ENCODE measurements at places on chromosomes 5 and 9.

- no peak for DNase-seq
Observed at GRCh38 chr9:21689854-21690253, 112.6 kb upstream of the MTAP start.

- no peak for DNase-seq
Observed at GRCh38 chr9:1536522-1537170, 478.5 kb upstream of the SMARCA2 start.

DNA sequence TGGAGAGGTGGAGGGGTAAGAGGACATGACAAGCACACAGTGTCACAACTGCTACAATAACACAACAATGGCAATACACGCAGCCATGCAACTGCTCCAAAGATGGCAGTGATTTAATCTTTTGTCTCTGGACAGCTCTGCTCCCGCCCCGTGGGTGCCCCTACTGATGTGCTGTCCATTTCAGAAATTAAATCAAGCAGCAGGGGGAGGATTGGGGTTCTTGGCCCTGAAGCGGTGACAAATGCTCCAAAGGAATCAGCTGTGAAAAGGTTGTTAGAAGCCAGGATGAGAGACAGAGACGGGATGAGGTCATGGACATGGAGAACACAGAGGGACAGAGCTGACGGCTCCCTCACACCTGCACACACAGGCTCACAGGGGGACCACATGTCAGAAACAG lies 22.6 kb downstream of the CNTFR start:
- no peak for DNase-seq

DNA sequence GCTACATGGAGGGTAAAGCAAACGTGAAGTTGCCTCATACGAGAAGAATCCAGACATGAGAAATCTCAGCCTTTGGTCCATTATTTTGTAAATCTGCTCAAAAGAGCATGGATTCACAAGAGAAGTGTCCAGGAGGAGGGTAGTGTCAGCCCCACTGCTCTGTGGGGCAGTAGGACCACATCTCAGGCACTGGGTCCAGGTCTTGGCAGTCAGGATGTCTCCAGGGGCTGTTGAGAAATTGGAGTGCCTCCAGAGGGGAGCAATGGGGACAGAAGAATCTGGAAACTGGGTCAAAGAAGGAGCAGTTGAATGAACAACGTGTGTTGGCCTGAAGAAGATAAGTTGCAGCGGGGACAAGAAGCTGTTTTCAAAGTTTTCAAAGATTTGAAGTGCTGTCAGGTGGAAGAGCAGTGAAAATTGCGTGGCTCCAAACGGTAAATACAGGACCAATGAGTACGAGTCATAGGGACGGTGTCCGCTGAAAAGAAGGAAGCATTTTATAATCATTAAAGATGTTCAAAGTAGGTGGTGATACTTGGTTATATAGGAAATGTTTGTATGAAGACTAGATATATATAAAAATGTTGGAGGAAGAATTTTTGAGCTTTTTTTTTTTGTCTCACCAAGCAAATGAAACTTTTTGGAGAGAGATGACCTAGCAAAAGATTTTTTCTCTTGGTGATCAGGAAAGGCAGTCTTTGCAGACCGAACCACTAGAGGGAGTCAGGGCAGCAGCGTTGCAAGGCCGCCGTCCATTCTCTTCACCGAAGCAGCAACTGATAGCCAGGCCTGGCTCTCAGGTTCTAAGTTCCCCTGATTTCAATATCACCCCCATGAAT lies 57.1 kb upstream of the ZBED3 start:
- peak; percentile 65 for DNase-seq

DNA sequence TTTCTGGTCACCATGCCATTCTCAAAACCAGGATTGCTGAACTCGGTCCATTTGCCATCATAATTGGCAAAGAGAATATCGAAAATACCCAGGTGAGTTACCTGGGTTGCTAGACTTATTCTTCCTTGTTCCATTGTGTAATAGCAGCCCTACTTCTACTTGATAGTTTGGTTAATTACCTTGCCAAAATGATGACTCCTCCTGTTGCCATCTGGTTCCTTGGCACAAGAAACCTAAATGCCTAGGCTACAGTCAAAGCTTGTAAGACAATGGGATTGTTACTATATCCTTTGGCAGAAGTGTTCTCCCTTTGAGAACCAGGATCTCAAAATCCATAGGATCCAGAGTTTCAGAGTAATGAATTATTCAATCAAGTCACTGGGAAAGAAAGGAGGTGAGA lies 373.2 kb upstream of the ACTBL2 start:
- DNase-seq = no peak

GRCh38 chr5:38453506-38453905 lies 102.9 kb downstream of the LIFR start:
- DNase-seq = peak; percentile 30

DNA sequence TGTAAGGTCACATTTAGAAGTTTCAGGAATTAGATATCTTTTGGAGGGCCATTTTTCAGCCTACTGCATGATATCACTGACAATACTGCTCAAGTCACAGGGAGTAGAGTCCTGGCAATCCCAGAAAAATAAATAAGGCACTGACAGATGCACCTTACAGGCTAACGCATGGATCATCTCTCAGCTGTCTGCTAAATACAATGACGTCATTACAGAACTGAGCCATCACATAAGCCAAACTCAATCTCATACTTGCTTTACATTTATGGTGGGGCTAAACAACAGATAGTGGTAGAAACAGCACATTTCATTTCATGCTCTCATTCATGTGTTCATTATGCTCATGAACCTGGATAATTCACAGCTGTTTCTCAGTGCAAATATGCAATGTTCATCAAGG lies 243.7 kb downstream of the SEMA5A start:
- no peak for DNase-seq

- peak; percentile 68 for DNase-seq
Observed at GRCh38 chr5:56693220-56693579, 122.1 kb upstream of the MAP3K1 start.

DNA sequence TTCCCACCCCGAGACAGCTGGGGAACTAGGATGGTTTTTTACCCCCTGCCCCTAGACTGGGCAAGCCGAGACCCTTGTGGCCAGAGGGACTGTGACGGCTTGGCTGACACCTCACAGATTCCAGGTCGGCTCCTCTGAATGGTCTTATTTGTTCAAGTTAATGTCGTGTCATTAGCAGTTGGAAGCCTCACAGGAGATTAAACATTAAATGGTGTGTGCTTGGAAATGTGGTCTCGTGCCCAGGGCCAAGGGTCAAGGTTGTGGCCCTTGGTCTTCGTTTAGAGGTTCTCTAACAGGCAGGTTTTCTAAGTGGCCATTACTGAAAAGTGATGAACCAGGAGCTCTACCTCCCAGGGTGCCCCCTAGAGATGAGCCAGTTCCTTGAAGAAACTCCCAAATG lies 61.2 kb upstream of the RXRA start:
- DNase-seq = no peak

GRCh38 chr9:133483611-133484010 lies 4.7 kb upstream of the SLC2A6 start:
- no peak for DNase-seq

DNA sequence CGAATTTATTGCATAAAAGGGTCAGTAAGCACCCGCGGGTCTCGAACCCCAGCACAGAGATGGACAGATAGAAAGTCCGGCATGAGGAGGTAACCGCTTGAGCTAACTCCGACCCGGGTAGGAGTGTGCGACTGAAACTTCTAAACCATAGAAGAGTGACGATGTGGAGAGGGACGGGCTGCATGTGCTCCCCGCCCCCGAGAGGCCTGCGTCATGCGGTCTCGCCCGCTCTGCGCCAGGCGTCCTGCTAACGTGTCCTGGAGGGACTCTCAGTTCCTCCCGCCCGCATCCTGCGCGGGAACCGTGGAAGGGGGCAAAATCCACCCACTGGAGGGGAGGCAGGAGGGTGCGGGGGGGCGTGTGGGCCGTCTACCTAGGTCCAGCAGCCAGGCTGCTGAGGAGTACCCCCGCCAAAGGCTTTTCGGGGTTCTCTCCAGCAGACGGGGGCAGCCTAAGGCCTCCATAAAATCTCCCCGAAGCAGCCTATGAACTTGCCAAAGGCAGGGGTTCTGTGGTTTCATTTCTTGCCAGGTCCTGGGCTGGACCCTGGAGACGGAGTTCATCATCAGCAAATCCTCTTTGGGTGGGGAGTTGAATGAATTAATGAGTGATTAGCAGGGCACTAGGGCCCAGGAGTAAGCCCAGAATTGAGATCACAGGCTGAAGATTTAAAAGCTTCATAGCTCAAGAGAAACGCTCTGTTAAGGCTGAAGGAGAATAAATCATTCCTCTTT lies 51.9 kb downstream of the TGFBI start:
- peak; percentile 72 for DNase-seq
